Mucosa of gallbladder (tissue), 1 donor: ENCODE measurements at places on chromosomes 12 and 14. TPM values are rescaled to one million over a fixed set of nuclear protein-coding genes. Genes with fewer than 3 reads are reported as not detected.

Gene PSME2
- total RNA-seq = 106 TPM

GRCh38 chr14:55556929-55557623 is 22.9 kb upstream of the KTN1 start:
- peak; percentile 90 for DNase-seq

- no peak for DNase-seq
Measured at GRCh38 chr14:35368139-35368460, 36.4 kb downstream of the NFKBIA start.

DNA sequence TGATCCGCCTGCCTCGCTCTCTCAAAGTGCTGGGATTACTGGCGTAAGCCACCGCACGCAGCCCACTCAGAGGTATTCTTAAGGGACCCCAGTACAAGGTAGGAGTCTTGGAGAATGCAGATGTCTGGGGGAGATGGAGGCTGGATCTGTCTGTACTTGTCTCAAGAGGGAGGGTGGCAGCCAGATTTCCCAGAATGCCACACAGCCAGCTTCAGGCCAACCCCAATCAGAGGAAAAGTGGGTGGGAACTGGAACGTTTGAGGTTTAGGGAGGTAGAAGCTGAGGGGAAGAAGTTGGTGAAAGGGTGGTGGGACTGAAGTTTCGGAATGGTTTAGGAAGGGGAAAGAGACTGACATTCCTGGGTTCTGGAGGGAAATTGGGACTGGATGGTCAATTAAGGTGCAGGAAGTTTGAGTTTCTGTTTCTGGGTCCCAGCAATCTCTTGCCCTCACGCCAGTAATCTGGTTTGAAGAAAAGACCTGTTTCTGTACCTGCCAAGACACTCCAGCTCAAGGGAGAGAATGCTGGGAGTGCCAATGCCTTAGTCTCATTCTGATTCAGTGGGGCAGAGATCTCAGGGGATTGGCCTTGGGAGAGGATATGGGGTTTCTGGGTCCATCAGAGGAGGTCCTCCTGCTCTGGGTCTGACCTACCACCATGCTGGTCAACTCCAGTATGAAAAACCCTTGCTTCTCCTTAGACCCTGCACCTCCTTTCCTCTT is 8.1 kb upstream of the ZNF385A start:
- no peak for DNase-seq

DNA sequence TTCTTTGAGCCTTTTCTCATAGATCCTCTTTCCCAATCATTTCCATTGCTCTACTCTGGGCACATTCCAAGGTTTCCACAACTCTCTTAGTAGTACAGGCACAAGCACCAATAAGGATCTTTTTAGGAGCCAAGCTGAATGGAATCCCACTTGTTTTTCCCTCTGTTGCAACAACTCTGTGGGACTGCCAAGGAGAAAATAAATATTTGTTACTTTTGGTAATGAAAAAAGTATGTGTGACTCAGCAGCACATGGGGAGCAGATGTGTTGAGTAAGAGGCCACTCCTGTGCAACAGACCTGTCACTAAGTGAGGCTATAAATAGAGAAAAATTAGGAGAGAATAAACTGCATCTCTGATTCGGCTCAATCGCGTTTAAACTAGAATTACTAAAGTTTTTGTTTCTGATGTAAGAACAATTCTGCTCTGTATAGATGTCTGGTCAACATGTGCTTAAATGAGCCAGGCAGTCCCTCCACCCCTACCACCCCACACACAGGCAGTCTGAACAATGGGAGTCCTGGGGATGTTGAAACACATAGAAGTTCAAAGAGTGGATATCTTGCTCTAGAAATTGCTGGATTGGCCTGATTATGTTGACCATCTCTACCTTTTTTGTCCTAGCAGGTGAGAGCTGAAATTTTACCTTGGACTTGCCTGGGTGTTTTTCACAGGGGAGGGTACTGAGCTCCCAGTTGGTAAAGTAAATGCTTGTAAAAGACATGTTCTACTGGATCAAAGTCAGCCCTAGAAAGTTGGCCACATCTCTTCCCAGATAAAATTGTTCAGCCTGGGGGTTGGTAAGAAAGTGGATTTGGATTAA is 244.3 kb upstream of the NOVA1 start:
- DNase-seq = peak; percentile 69

DNA sequence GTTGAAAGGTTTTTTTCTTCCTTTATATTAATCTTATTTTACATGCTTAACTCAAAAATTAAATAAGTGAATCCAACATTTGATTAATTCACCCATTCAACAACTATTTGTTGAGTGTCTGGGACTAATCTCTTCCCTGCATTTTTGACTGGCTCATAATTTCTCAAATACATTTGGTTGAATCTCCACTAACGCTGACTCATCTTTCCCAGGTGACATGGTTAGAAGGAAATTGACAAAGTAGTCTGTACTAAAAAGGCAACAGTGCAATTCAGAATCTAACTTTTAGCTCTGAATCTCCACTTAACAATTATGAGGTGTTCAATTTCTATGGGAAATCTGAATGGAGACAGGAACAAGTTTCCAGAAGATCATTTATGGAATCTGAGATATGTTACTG is 88.9 kb downstream of the LIN7A start:
- no peak for DNase-seq

DNA sequence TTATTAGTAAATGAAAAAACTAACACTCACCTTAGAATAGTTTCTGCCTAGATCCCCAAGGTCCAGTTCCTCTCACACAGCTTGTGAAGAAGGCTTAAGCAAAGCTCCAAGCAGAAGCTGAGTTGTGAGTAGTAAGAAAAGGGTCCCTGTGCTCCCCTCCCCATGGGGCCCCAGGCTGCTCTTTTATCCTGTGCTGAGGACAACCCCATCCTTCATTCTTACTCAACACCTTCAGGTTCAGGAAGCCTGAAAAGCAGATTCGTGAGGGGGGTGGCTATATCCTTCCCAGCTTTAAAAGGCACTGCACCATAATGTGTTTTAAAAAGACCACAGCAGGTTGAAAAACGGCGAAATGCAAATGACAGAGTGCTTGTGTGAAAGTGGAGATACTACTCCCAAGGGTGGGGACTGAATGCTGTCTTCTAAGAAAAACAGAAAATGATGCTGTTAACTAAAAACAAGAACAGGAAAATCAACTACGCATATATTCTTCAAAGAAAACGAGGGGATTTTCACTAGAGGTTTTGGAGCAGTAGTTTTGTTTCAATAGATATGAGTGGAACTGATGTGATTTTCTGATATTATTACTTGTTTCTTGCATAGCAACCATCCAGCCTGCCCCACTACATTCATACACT is 182.7 kb downstream of the KTN1 start:
- DNase-seq = no peak

Gene STAT6
- 287 TPM for total RNA-seq

Gene SSTR1
- 3.4 TPM for total RNA-seq

- DNase-seq = peak; percentile 79
Measured at GRCh38 chr14:21024585-21025370, at the start of gene NDRG2. Gene NDRG2 (minus strand): TSS chr14:21025061. CDS start chr14:21023315, 1,746 bp downstream.

DNA sequence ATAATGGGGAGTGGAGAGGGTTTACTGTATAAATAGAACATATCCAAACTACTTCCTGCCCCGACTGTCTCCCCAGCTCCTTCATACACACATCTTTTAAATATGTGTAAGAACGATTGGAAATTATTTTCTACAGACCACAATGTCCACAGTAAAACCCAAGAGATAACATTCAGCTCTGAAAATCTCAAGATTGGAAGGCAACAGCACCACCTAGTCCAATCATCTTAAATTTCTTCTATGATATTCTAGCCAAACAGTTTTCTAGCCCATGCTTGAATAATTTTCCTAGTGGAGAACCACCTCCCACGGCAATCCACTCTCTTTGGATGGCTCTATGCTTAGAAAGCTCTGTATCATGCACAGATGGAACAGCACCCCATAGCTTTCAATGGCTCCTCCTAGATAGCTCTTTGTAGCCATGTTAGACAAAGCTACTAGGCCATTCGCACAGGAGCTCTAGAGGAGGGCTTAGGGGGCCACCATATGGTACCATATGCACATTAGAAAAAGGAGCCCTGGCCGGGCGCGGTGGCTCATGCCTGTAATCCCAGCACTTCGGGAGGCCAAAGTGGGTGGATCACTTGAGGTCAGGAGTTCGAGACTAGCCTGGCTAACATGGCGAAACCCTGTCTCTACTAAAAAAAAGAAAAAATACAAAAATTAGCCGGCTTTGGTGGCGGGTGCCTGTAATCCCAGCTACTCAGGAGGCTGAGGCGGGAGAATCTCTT is 18.1 kb downstream of the VDR start:
- DNase-seq = no peak

DNA sequence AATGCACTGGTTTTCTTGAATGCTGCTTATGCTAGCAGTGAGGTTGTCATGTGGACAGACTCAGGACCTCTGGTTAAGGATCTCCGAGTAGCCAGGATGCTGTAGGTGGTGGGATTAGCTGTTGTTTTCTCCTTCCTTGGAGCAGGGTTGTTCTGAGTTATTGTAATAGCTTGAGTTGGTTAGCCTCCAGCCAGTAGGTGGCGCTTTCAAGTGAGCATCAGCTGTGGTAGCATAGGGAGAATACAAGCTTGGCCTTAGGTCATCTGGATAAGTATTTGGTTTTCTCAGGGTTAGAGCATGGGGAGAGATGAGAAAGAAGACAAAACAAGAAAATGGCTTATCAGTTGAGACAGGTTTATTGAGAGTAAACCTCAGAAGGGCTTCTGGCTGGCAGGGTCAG is 299.7 kb upstream of the FBXO33 start:
- no peak for DNase-seq

Gene CYP46A1
- 1.8 TPM for total RNA-seq

DNA sequence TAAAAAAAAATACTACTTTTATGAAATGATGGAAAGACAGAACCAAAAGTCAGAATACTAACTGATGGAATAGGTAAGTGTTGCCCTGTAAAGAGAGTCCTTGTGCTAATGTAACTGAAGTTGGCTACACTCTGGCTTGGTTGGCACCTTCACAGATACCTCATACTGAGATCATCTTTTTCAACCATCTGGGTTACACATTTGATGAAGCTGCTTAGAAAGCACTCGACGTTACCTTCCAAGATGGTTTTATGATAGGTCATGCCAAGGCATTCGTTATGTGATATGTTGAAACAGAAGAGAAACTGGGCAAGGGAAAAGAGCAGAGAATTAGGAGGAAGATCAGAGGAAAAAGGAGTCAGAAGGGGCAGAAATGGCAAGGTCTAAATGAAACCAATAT is 203.8 kb downstream of the ADAMTS20 start:
- no peak for DNase-seq

Gene OR6C4
- not detected for total RNA-seq

GRCh38 chr14:91246051-91246852 is 1.7 kb upstream of the GPR68 start:
- peak; percentile 49 for DNase-seq

DNA sequence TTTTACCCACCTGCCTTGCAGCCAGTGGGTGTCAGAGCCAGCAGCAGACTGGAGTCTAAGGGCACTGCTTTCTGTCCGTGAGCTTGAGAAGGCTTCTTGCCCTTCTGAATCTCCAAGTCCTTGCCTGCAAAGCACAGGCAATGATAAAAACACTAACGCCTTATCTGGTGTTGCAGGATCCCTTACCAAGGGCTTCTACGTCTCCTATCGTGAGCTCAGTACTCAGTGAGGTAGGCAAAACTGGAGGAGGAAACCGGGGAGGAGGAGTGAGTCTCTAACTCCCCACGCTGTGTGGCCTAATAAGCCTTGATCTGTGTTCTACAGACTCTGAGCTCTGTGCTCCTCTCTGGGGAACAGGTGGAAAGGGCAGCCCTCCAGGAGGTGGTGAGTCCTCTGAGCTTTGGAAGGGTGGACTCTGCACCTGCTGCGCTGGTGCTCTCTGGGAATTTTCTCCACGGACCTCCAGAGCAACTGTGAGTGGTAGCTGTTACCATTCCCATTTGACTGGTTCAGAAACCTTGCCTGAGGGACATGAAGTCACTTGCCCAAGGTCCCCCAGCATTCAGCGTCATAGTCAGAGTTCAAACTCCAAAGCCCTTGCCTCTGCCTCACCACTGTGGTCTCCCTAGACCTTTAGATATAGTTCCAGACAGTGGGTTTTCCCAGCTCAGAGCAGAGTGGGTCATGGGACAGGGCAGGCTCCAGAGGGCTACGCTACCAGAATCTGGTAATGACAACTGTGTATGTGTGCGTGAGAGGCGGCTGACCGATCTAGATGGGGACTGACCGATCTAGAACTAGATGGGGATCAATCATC is 7.0 kb upstream of the MARK3 start:
- DNase-seq = no peak

Gene TSPAN19
- not detected for total RNA-seq

DNA sequence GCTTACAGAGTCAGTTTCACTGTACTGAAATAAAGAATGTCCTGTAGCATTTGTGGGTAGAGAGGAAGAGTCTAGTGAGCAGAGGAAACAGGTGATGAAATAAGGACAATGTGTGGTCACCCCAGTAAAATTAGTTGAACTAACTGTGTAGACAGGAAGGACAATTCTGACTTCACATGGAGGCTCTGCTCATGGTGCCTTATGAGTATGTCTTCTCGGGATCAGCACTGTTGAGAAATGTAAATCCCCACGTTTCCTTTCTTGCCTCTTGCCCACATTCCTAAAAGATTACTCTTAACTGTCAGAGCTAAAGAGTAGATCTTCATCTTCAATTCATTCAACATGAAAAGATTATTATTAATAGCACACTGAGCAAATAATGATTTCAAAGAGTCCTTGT is 113.2 kb upstream of the FLRT2 start:
- no peak for DNase-seq

- no peak for DNase-seq
Measured at GRCh38 chr12:107415834-107416233, 269.8 kb upstream of the PWP1 start.

DNA sequence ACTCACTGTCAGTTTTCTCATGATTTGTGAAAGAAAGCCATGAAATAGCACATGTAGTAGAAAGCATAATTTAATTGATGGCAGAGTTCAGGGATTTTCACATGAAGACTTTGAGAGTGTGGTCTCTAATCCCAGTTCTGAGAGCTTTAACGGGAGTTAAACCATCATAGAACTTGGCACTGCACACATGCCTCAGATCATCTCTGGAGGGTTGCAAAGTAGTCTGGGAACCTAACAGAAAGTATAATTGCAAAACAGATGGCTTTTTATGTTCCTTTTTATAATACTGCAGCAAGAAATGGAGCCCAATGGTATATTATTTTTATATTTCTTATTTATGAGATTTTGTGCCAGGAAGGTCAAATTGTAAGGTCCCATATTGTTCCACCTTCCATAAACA is 77.9 kb downstream of the BHLHE41 start:
- DNase-seq = no peak
